Hematopoietic multipotent progenitor cell treated with erythropoietin and hydrocortisone succinate and interleukin-3 and kit ligand, for 15 days (in vitro differentiated cells): ENCODE measurements at places on chromosomes 13 and 19.

GRCh38 chr13:25886438-25887214 is 165.2 kb downstream of the SHISA2 start:
- DNase-seq: no peak

DNA sequence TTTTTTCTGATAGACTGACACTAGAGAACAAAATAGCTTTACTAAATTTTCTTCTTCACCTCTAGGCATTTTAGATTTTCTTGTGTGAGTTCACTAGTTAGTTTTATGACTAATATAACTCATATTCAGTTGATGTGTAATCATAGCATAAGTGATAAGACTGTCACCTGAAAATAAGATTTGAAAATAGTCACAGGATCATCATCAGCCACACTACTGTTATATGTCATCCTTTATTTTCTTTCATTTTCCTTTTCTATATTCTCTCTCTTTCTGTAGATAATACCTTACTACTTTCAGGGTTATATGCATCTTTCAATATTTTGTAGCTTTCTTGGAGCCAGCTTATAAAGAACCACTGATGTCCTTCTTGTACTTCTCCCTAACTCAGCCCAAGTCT is 292.6 kb downstream of the TDRD3 start:
- DNase-seq: no peak

GRCh38 chr19:54312011-54312410 is 955 bp downstream of the LILRA5 start:
- no peak for DNase-seq

GRCh38 chr13:31968473-31968872 is 63.1 kb upstream of the FRY start:
- no peak for DNase-seq

DNA sequence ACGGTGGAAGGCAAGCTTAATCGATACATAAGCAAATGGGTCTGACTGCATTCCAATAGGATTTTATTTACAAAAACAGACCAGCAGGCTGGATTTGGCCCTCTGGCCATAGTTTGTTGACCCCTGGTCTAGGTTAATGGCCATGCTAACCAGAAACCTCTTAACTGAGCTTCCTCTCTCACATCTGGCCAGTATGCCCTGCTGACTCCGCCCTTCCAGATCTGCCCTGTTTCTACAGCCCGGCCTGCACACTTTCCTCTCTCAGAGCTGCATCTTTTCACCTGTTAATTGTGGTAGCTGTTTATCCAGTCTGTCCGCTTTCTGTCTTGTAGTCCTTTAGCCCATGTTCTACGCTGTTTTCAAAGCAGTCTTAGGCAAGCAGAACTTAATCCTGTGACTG is 25.6 kb downstream of the EDNRB start:
- no peak for DNase-seq

GRCh38 chr13:102203718-102204117 is 198.1 kb downstream of the FGF14 start:
- DNase-seq: no peak

- peak; percentile 62 for DNase-seq
Measured at GRCh38 chr13:39676315-39676876, 20.9 kb downstream of the COG6 start.

- no peak for DNase-seq
Measured at GRCh38 chr19:49356382-49356781, 5.8 kb downstream of the TEAD2 start.

- DNase-seq: no peak
Measured at GRCh38 chr13:109309625-109310363, 476.6 kb downstream of the IRS2 start.

DNA sequence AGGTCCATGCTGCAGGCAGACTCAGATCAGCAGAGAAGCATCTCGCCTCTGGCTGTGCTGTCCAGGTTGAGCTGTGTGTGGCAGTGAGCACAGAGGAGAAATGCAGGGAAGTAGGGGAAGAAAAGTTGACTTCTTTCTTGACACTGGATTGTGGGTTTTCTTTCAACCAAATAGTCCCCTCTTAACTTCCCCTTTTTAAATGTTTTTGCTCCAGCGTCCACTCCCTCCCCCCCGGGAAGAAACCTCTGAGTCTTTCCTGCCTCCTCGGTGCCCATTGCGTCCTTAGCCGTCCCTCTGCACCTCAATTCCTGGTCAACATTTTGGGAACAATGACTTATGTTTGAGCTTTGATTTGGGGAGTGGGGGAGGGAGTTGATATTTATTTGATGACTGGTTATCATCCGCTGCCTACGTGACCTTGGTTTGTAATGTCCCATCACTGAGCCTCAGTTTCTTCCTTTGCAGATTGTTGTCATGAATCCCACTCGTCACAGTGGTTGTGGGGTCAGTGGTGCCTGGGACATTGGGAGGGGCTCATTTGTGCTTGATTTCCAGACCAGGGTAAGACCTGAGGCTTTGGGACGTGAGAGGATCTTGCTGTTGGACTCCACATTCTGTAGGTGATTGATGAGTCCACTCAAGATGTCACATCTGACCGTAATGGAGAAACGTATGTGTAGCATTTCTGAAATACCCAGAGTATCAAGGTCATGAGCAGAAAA is at the start of gene LILRB2:
Gene LILRB2, minus strand, starts transcription at position 104 of the 722 bp plus-strand sequence. CDS start 614 bp downstream, outside the sequence.
- no peak for DNase-seq

DNA sequence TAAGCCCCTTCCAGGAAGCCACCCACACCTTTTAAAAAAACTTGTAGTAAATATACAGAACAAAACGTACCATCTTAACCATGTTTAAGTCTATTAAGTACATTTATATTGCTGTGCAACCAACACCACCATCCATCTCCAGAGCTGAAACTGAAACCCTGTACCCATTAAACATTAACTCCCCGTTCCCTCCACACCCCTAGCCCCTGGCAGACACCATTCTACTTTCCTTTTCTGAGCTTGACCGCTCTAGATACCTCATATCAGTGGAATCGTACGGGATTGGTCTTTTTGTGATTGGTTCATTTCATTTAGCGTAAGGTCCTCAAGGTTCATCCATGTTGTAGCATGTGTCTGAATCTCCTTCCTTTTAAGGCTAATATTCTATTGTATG is 13.0 kb upstream of the SPATA13 start:
- no peak for DNase-seq

GRCh38 chr19:2631213-2631821 is 71.2 kb downstream of the GNG7 start:
- DNase-seq: no peak

GRCh38 chr13:76214001-76214400 is 577.9 kb downstream of the LMO7 start:
- DNase-seq: no peak

GRCh38 chr19:53671663-53672062 is 39.9 kb downstream of the DPRX start:
- DNase-seq: no peak

DNA sequence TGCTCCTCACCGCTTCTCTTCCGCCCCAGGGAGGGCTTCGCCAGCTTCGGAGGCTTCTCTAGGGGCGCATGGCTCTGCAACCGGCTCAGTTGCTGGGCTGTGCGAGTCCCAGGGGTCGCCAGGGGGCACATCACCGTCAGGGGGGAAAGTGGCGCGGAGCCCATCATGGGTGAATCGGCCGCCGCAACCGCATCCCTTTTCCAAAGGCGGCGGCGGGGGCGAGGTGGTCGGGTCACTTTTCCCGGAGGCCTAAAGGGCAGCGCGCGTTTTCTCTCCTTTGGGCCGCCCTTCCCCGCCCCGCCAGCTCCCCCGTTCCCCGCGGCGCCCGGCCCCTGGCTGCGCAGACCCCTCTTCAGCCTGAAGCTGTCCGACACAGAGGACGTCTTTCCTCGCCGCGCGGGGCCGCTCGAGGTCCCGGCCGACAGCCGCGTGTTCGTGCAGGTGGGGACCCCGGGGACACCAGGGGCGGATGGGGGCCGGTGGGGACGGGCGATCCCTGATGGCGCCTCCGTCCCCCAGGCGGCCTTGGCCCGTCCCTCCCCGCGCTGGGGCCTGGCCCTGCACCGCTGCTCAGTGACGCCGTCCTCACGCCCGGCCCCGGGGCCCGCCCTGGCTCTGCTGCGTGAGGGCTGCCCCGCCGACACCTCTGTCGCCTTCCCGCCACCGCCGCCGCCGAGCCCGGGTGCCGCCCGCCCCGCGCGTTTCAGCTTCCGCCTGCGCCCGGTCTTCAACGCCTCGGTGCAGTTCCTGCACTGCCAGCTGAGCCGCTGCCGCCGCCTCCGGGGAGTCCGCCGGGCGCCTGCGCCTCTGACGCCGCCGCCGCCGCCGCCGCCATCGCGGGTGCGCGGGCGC is 1.7 kb downstream of the TGFBR3L start:
- peak; percentile 46 for DNase-seq

DNA sequence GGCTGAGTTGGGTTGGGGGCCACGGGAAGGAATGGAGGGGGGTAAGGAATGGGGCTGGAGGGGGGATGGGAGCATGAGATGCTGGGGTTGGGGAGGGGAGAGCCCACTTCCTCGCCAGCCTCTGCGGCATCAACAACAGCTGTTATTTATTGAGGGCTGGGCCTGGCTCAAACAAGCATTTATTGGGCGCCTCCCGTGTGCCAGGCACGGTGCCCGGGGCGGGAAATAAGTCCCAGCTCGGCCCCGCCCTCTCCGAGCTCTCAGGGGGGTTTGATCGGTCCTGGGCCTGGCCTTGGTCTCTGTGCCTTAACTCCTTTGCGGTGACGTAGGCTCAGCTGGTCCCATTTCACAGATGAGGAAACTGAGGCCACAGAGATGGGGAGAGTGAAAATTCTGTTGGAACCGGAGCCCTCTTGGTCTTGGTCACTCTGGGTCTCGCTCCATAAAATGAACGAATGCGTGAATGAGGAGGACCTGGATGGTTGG is 919 bp upstream of the ADAMTS10 start:
- no peak for DNase-seq

DNA sequence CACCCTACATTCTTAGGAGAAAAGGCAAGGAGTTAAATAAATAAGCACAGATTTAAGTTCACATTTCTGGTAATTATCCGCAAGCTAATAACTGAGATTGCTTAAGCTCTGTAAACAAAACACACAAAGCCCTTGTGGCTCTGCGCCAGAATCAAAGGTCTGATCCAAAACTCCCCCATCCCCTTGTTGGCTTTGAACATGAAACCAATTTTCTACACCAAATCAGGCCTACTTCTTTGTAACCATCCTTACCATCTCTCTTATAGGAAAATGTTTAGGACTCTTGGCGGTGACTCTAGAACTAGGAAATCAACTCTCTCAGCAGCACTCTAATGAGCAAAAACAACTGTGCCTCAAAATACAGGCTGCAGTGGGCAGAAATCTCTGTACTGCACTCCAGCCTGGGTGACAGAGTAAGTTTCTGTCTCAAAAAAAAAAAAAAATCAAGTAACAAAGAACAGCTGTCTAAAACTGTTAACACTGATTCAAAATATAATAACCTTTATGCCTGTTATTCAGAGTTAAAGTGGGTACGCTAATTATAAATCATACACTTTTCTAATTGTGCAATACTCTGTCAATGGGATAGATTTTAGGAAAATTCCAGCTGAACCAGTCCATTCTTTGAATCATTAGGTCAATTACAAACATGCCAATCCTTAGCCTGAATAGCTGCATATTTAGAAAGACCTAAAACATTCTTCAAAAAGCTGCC is 25.8 kb downstream of the ABCC4 start:
- no peak for DNase-seq

DNA sequence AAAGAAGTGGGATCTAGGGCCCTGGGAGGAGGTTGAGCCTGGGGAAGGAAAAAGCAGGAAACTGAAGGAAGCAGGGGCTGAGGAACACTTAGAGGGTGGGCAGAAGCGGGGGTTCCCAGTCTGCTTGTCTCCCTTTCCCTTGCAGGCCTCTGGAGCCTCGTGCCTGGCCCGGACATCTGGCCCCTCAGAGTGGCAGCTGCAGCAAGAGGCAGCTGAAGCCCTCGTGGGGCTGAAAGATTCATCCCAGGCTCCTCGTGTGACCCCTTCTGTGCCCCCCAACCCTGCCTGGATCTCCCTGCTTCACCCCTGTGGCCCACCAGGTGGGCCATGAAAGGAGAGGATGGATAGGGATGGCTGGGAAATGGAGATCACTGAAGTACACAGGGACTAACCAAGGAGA is 5.5 kb downstream of the DMRTC2 start:
- DNase-seq: no peak

- no peak for DNase-seq
Measured at GRCh38 chr19:56476651-56477428, at the start of gene ZNF667. TSS of gene ZNF667 (minus strand) at chr19:56477345. CDS start at chr19:56462370, 14,975 bp downstream.

- no peak for DNase-seq
Measured at GRCh38 chr13:50700664-50701305, 142.7 kb downstream of the DLEU7 start.

GRCh38 chr13:98738213-98738612 is 14.3 kb downstream of the SLC15A1 start:
- DNase-seq: no peak

DNA sequence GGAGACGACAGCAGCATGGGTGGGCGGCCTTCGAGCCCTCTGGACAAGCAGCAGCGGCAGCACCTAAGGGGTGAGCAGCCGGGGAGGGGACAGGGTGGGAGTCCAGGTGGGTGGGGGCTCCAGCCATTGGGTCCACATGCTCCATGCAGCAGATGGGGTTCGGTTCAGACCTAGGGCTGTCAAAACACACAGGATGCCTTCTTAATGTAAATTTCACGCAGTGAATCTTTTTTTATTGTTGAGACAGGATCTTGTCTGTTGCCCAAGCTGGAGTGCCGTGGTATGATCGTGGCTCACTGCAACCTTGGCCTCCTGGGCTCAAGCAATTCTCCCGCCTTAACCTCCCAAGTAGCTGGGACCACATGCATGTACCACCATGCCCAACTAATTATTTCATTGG is 15.9 kb downstream of the PGLS start:
- no peak for DNase-seq

DNA sequence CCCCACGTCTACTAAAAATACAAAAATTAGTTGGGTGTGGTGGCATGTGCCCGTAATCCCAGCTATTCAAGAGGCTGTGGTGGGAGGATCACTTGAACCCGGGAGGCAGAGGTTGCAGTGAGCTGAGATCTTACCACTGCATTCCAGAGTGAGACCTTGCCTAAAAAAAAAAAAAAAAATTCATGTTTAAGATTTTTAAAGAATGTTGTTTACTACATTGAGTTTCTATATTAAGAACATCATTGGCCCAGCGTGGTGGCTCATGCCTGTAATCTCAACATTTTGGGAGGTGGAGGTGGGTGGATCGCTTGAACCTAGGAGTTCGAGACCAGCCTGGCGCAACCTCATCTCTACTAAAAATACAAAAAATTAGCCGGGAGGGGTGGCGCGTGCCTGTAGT is 31.9 kb upstream of the FLT1 start:
- no peak for DNase-seq

DNA sequence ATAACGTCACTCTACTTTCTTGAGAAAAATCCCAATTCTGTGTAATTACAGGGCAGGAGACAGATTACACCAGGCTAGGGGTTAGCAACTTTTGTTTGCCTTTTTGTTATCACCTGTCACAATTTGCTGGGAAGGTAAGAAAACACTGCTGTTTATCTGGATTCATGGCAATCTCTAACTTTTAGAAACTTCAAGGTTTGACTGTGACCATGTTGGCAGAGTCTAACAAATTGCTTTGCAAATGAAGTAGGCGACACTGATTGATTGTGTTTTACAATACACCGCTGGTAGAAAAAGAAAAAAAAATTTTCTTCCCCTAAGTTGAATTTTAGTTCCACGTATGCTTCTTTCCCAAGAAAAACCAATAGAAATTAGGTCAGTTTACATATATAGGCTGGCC is 10.4 kb upstream of the PDX1 start:
- no peak for DNase-seq
